ENCODE measurements at places on chromosomes 12 and 14.

DNA sequence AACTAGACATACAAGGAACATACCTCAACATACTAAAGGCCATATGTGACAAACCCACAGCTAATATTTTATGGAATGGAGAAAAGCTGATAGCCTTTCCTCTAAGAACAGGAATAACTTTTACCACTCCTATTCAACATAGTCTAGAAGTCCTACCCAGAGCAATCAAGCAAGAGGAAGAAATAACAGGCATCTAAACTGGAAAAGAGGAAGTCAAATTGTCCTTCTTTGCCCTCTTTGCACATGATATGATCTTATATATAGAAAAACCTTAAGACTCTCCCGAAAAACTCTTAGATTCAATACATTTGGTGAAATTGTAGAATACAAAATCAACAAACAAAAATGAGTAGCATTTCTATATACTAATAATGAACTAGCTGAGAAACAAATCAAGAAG is 110.0 kb downstream of the ATP23 start:
- no peak for DNase-seq

GRCh38 chr14:76810953-76811400 is 1.7 kb downstream of the ANGEL1 start:
- DNase-seq = peak; percentile 14

- no peak for DNase-seq
Observed at GRCh38 chr12:111467092-111467856, 61.6 kb downstream of the SH2B3 start.

GRCh38 chr12:50032515-50032853 is 7.2 kb upstream of the RACGAP1 start:
- no peak for DNase-seq

- DNase-seq = no peak
Observed at GRCh38 chr14:51750542-51750941, 98.8 kb downstream of the FRMD6 start.

GRCh38 chr12:124248941-124249825 is 45.7 kb upstream of the RFLNA start:
- DNase-seq = no peak

- no peak for DNase-seq
Observed at GRCh38 chr12:131505561-131505960, 205.3 kb upstream of the SFSWAP start.

DNA sequence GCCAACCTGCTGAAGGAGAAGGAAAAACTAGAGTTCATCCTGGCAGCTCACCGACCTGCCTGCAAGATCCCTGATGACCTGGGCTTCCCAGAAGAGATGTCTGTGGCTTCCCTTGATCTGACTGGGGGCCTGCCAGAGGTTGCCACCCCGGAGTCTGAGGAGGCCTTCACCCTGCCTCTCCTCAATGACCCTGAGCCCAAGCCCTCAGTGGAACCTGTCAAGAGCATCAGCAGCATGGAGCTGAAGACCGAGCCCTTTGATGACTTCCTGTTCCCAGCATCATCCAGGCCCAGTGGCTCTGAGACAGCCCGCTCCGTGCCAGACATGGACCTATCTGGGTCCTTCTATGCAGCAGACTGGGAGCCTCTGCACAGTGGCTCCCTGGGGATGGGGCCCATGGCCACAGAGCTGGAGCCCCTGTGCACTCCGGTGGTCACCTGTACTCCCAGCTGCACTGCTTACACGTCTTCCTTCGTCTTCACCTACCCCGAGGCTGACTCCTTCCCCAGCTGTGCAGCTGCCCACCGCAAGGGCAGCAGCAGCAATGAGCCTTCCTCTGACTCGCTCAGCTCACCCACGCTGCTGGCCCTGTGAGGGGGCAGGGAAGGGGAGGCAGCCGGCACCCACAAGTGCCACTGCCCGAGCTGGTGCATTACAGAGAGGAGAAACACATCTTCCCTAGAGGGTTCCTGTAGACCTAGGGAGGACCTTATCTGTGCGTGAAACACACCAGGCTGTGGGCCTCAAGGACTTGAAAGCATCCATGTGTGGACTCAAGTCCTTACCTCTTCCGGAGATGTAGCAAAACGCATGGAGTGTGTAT is 2.4 kb downstream of the FOS start:
- no peak for DNase-seq

DNA sequence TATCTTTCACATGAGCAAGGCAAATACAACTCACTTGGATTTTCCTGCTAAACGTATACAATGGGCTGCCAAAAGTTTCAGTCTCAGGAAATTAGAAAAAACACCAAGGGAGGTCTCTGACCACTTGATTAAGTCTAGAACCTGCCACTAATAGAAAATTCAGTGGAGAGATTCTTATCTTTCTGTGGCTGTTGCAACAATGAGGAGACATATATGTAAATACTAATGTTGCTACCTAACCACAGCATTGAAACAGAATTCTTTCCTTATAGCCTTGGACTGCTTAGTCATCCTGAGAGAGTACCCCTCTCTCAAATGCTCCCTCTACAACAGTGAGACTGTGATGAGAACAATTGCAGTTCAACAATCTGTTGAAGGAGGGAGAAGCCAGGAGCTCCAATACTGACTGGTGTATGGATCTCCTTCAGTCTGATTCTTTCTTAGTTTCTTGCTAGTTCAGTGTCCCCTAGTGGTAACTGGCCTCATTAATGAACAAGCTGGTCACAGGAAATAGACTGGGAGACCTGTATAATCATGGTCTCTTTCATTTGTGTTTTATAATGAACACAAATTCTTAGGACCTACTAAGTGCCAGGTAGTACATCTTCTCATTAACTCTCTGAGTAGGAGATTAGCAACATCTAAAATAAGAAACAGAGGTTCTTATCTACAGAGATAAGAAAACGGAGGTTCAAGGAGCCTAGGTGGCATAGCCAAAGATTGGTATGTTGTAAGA is 164.5 kb downstream of the SLC38A4 start:
- no peak for DNase-seq

GRCh38 chr14:59240356-59240755 is 51.9 kb downstream of the DAAM1 start:
- no peak for DNase-seq

DNA sequence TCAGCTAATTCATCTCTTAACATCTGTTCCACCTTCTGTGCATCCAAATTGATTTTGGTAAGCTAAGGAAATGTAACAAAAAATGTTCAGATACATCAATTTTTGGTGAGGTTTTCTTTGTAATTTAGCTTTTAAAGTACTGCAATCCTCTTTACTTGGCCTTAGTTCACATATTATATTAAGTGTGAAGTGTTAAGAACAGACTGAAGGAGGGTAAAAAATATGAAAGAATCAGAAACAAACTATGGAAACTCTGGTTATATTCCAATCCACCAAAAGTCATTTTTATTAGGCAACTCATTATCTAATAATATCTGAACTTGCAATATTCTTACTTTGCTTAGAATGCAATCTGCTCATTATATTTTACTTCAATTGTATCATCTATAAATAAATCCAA is 49.1 kb downstream of the CEP290 start:
- DNase-seq = no peak

- no peak for DNase-seq
Observed at GRCh38 chr12:110930348-110931314, 10.3 kb upstream of the MYL2 start.

GRCh38 chr12:123264642-123265041 is 7.0 kb downstream of the CDK2AP1 start:
- DNase-seq = no peak

DNA sequence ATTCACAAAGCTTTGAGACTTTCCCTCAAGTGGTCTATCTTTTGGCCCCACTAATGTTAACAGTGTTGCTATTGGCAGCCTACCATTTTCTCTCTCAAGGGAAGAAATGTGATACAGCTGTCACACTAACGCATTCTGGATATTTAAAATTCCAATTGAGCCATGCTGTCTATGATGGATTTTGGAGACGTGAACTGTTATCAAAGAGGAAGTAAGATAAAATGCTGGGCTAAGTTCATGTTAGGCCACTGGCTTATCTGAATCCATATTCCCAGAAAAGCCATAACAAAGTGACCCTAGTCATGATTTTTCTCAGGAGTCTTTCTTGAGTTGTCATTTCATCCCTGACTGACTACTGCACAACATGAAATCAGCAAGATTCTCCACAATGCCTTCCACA is 200.2 kb downstream of the PHLDA1 start:
- no peak for DNase-seq

GRCh38 chr12:30913323-30913722 is 13.2 kb upstream of the TSPAN11 start:
- DNase-seq = no peak

DNA sequence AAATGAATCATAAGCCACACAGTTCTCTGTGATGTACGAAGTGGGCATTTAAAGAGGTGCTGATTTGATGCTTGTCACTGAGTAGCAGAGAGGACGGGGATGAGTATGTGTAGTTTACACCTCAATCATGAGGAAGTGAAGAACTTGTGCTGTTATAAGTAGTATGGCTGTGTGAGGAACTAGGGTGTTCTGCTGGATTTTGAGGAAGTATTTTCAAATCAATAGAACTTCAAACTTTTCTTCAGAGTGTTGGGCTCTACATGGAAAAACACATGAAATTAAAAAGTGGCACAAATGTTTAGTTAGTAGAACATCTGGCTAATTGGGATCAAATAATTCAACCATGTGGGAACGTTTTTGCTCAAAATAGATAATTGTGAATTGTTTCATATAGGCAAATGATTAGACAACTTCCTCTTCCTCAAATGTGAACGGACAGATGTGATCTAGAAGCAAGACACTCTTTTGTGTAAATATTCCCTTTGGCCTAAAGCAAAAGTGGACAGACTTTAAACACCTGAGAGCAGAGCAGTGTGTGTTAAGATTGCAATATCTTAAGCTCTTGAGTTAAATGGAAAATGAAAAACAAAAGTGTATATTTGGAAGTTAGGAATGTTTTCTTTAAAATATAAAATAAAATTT is 168.5 kb downstream of the NAV3 start:
- DNase-seq = no peak

GRCh38 chr12:92603741-92604432 is 98.9 kb upstream of the PLEKHG7 start:
- peak; percentile 18 for DNase-seq

DNA sequence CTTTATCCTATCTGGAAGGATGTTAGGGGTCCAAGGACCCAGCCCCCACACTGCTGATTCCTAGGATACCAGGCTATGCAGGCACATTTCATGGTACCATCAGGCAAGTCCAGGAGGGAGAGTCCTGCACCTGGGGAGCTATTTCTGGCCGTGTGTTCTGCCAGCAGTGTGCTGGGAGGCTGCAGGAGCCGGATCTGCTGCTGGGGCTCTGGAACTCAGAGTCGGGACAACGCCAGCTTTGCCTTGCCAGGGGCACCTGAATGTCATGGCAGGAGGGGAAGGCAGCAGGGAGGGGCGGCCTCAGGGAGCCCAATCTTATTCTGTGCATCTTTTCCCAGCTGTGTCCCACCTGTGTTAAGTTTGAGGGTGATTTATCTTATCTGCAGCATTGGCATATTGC is 17.8 kb downstream of the SRRM4 start:
- no peak for DNase-seq

GRCh38 chr12:24134092-24134491 is 184.6 kb upstream of the SOX5 start:
- DNase-seq = no peak

- DNase-seq = no peak
Observed at GRCh38 chr14:25508845-25509244, 458.9 kb upstream of the STXBP6 start.

DNA sequence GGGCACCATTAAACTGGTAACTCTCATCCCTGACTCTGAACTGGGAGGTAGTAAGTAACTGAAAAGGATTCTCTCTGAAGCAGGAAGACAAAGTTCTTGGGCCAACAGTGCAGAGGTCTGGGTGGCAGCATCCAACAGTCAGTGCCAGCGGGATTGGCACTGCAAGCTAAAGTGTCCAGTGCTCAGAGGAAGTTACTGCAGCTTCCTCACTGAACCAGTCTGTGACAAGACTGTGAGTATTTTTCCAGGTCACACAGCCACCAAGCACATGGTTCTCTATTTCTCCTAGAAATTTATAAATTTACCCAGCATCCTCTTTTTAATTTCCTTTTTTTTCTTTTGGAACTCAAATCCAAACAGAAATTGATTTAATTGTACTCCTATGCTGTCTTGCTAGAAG is 81.6 kb upstream of the FAR2 start:
- no peak for DNase-seq

- DNase-seq = no peak
Observed at GRCh38 chr12:27575762-27576118, 51.7 kb downstream of the PPFIBP1 start.

DNA sequence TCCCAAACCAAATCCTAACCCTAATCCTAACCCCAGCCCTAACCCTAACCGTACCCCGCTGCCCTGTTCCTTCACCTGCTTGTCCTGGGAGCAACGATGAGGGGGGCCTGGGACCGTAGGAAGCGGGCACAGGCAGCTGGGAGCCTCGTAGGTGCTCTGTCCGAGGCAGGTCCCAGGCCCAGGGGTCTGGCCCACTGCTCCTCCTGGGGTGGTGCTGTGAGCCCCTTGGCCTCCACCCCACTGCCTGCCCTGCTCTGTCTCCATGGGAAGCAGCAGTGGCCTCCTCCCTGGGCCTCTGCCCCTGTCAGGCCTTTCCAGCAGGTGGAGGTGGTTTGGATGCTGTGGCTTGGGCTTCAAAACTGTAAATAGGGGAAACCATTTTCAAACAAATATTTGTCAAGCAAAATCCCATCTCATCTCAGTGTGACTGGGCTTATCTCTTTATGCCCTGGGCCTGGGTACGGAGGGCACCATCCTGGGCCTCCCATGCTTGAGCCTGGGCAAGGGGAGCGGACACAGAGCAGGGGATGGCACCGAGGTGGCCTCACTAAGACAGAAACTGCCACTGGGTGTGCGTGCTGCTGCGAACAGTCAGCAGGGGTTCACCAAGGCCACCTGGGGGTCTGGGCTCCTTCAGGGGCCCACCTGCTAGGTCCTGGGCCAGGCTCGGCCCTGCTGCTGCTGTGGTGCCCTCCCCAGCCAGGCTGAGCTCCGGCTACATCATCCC is 3.7 kb upstream of the BEGAIN start:
- no peak for DNase-seq

- peak; percentile 4 for DNase-seq
Observed at GRCh38 chr14:21309238-21309636, 29.4 kb downstream of the RPGRIP1 start.

- peak; percentile 34 for DNase-seq
Observed at GRCh38 chr12:100267603-100268281, 765 bp downstream of the SCYL2 start.

DNA sequence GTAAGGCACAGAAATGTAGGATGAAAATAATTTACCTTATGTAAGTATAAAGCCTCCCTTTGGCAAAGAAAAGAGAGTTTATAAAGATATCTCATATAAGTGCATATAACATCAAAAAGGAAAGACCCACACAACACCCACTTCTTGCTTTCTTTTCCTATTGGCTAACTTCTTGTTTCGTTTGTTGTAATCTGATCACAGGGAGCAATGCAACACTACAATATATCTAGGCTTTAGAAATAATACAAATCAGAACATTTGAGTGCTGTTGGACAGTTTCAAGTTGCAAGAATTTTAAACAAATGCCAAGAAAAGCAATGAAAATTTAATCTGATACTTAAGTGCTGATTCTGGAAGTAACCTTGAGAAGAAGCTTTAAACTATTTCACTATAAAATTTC is 1.3 kb downstream of the FGD6 start:
- DNase-seq = no peak

- DNase-seq = peak; percentile 46
Observed at GRCh38 chr14:74583689-74584434, 28.2 kb downstream of the LTBP2 start.

- DNase-seq = peak; percentile 34
Observed at GRCh38 chr14:33475623-33476022, 475.3 kb downstream of the EGLN3 start.
